SIG-M5 (cell line): ENCODE measurements at places on chromosomes 1 and 21.

DNA sequence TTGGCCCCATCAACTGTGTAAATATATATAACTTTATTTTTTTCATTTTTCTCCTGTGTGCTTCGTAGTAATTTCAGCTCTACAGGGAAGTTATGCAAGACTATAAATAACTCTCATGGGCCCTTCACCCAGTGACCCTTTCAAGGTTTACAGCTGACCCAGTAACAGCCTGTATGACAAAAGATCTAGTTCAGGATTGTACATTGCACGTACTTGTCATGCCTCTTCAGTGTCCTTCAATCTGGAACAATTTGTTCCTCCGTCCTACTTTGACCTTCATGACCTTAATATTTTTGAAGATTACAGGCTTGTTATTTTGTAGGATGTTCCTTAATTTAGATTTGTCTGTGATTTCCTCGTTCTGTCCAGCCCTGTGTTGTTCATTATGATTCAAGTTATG lies 40.5 kb downstream of the BRINP2 start:
- no peak for DNase-seq

DNA sequence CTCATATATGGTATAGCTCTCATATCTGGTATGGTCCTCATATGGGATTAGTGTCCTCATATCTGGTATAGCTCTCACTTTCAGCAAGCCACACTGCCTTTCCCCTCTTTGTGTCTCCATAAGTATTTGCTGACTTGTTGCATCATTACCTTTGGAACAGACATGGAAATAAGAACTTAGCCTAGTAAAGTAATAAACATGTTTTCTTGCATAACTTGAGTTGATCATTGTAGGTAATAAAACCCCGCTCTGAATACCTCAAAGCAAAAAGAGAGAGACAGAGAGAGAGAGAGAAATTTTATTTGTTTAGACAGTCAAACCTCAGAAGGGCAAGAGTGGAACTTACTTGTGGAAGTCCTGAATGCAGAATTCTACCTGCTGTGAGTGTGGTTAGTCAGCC lies 170.3 kb downstream of the GREM2 start:
- DNase-seq, result no peak

- DNase-seq, result no peak
These were observed 42.1 kb downstream of the UBE2U start for GRCh38 chr1:64245495-64245894.

DNA sequence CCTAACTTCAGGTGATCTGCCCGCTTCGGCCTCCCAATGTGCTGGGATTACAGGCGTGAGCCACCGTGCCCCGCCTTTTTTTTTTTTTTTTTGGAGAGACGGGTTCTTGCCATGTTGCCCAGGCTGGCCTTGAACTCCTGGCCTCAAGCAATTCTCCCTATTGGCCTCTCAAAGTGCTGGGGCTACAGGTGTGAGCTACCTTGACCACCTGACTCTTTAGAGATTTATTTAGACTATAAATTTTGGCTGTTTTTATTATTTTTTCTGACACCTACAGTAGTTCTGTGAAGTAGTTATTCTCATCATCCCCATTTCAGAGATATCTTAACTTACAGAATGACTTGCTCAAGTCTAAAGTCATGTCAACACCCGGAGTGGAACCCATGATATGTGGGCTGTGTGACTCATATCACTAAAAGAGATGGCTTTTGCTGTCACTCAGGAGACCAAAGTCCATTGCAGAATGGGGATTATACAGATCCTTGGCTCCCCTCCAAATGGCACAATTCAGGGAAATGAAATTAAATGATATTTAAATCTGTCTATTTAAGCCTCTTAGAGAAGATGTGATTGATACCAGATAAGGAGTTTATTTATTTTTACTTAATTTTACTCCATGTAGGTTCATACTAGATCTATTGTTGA lies 93.2 kb downstream of the CTH start:
- no peak for DNase-seq

DNA sequence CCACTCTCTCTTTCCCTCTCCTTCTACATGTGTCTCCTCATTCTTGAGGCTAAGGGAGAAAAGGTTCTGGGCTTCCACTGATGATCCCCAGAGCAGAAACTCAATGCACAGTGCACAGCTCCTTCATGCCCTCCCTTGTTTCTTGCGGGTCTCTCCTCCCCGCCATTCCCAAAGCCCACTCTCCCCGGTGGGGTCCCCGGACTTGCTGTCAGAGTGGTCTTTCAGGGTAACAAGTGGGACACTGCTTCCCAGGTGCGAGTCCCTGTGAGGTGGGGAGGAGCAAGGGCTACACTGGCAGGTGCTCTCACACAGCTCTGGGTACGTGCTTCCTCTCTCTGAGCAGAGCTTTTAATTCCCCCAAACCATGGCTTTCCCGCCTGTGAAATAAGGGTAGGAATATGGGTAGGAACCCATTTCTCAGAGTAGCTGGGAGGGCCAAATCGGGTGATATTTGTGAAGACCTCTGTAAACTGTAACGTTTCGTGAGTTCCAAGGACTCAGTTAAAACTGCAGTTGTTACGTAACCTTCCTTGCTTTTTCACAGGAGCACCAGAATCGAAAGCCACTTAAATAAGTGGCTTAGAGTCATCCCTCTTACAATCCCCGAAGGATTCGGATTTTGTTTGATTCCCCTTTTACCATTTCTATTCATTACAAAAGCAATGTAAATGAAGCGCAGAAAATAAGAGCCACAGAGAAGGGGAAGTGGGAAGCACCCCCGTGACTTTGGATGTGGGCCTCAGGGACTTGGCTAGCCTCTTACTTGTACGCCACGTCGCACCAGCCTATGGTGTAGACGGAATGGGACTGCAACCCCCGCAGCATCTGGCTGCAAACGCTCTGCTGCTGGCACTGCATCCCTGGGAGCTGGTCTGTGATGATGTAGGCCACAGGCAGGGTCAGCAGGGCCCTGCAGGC lies 6.2 kb downstream of the PGLYRP3 start:
- no peak for DNase-seq

DNA sequence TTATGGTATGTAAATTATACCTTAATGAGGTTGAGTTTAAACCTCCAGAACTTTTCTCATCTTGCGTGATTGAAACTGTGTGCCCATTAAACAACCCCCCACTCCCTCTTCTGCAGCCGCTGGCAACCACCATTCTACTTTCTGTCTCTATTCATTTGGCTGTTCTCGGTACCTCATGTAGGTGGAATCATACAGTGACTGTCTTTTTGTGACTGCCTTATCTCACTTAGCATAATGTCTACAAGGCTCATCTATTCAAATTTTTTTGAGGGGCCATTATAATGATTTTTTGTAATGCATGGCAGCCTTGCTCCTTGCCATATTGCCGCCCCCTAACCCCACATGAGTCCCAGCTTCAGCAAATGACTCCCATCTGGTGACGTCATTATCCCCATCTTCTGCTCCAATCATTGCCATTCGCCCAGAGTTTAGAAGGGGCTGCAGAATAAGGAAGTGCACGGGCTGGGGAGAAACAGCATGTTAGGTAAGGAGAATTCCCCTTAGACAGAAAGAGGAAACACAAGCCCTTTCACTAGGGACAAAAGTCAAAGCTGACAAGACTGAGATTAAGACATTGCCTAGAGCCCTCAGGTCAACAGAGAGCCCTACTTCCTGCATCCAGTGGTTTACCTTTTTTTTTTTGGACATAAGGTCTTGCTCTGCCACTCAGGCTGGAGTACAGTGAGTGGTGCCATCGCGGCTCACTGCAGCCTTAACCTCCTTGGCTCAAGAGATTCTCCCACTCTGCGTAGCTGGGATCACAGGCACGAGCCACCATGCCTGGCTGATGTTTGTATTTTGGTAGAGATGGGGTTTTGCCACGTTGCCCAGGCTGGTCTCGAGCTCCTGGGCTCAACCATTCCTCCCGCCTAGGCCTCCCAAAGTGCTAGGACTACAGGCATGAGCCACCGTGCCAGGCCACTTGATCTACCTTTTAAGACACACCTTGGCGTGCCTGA lies 78.4 kb upstream of the ERRFI1 start:
- no peak for DNase-seq
